ENCODE measurements at places on chromosomes 5 and 9.

DNA sequence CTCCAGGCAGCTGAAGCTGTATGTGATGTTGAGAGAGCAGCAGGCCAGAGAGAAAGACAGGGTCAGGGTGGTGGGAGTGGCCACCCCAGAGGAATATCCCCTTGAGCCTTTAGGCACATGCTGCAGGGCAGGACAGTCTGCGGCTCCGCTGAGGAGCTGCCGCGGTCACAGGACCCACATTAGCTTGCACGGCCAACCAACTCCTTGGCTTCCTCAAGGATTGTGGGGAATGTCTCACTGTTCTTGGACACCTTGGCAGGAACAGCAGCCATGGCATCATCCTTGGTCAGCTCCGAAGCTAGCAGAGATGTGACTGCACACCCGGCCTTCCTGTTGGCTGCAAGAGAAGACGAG, 27.8 kb downstream of the PCDHGC5 start:
- DNase-seq = peak; percentile 64

GRCh38 chr9:88544245-88544644, 9.3 kb downstream of the NXNL2 start:
- no peak for DNase-seq

DNA sequence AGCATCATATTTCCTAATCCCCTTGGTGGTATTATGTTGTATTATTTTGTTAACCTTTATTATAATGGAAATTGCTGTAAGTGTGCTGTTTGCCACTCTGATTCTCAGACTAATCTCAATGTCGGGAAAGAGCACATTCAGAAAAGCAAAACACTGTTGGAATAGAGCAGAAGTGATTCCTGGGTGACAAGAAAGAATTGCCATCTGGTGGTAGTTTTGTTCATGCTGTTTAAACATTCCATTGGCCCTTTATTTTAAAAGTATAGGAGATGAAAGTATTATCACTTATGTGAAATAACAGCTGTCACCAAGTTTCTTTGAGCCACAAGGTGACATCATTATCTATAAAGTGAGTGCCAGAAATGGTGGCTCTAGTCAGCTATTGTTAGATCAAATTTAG, 301.3 kb upstream of the SGCD start:
- no peak for DNase-seq

DNA sequence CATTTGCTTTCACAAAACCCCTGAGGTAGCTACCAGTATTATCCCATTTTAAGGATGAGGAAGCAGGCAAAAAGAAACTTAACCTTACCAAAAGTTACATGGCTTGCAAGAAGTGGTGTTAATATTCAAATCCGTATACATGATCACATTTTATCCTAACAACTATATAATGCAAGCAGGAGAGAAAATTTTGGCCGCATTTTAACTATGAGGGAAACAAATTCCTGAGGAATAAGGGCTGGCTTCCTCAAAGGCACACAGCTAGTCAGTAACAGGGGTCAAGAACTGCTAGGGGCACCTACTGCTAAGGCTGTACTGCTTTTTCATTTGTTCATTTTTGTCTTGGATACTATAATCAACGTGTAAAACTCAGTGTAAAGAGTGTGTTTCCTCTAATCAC, 81.0 kb downstream of the LHFPL2 start:
- no peak for DNase-seq

GRCh38 chr5:158589939-158590338, 509.8 kb downstream of the EBF1 start:
- DNase-seq = no peak

- peak; percentile 84 for DNase-seq
Observed at GRCh38 chr9:122370869-122371755, at the start of gene PTGS1. TSS of gene PTGS1 (plus strand) at chr9:122371024. CDS start at chr9:122371085, 61 bp downstream.

DNA sequence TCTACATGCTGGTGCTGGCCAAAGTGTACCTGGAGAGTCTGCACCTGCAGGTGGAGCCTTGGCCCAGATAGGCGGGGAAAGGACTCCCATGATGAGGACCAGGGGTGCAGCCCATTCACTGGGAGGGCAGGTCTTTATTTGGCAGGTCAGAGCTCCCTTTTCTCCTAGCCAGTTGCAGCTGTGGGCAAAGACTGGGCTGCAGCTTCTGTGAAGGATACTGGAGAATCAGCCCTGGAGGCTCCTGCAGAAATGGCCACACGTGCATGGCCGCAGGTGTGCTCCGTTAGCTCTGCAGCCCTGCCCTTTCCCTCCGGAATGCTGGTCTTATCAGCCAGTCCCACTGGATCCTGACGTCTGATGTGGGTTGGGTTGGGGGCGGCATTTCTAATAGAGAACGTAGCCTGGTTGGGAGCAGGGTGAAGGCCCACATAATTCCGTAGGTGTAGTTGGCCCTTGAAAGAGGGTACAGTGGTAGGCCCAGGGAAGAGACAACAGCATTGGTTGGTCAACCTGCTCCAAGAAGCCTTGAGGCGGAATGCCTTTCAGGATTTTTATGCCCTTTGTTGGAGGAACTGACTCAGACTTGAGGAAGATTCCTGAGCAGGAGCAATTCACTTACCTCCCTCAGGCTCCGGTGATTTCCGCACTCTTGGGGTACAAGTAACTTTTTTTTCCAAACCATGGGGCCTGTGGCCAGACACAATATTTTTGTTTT, 22.0 kb upstream of the TIFAB start:
- no peak for DNase-seq

DNA sequence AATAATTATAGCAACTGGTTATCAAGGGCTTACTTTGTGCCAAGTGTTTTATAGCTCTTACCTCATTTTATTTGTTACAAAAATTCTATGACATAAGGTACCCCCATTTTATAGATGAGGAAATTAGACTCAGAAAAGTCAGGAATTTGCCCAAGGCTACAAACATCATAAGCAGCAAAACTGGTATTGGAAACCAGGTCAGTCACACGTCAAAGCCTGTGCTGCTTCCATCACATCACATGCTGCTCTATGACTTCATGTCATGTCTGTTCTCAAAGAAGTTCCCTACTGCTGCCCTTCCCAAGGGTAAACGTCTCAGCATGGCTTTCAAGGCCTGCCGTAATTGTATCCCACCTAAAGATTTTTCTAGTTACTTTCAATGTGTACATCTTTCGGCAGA, 6.9 kb upstream of the KIF2A start:
- DNase-seq = no peak

DNA sequence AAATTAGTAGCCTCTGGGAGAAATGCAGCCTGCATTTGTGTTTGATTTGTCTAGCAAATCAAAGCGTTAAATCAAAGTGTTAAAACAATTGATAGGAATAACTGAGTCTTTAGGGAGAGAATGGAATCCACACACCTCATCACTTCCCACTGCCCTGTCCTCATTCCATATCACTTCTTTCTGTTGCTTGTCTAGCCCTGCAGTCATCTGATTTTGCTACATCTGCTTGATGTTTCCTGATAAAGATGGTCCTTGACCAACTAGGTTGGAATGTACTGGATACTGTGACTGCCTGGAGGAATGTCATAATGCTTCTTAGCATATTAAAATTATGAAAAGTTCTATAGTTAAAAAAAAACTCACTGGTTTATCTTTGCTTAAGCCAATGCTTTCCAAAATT, 119.9 kb downstream of the DOCK2 start:
- peak; percentile 58 for DNase-seq

DNA sequence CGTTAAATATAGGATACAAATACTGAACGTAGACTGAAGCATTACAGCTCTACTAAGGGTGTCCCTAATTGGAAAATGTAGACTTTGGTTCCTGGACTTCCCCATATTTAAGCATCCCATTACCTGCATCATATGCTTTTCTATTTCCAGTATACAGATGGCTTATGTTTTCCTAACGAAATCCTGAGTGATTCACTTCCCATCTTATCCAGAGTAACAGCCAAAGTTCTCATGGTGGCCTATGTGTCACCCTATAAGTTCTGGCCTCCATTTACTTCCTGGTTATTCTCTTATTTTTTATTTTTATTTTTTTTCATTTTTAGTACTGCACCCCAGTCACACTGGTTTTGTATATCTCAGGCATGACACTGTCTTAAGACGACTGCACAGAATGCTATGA, 552.3 kb downstream of the PRDM9 start:
- no peak for DNase-seq

- no peak for DNase-seq
Observed at GRCh38 chr5:27034565-27034964, 3.8 kb downstream of the CDH9 start.

- peak; percentile 71 for DNase-seq
Observed at GRCh38 chr5:177491429-177491945, 5.9 kb downstream of the PDLIM7 start.

DNA sequence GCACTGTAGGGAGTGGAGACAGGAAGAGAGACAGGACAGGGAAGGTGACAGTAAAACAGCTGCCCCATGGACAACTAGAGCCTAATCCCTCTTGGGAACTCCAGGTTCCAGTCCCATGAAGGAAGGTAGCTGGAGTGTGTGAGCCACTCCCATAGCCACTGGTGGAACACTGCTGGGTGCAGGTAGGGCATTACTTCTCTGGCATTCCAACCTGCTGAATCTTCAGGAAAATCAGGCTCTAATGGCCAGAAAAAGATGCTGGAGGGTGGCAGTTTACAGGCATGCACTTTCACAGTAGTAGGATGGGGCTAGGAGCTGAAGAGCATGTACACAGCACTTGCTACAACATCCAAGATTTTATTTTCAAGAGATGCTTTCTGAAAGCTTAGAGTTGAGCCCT, 259.4 kb downstream of the AUH start:
- no peak for DNase-seq

DNA sequence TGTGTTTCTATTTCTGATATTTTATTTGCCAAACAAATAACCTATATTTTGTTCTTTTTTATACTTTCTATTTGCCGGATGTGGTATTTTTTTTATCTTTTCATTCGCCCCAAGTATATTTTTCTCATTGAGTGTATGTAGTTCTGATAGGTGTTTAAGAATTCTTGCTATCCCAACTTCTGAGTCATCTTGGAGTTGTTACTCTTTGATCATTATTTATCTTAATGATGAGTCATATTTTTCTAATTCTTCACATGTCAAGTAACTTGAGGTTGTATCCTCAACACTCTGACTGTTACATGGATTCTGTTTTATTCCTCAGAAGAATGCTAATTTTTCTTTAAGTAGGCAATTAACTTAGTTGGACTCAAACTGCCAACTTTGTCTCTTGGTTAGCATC, 498.1 kb downstream of the TLE1 start:
- DNase-seq = no peak

- DNase-seq = no peak
Observed at GRCh38 chr5:80220245-80220897, 35.5 kb downstream of the SERINC5 start.

DNA sequence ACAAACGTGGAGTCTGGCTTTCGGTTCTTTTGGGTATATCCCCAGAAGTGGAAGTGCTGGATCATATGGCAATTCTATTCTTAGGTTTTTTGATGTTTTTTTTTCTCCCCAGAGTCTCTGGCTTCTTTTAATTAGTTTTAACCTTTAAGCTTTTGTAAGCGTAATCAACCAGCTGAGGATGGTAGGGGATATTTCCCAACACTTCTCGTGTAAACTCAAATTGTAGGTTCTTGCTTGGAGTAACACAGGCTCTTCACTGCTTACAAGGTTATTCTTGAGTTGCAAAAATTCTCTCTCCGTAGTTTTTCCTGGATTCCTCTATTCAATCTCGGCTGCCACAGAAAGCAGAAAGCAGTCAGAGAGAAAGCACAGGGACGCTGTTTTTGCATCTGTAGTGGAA, 11.9 kb downstream of the LAMC3 start:
- DNase-seq = no peak

- DNase-seq = no peak
Observed at GRCh38 chr5:173688703-173689102, 72.3 kb upstream of the BOD1 start.

GRCh38 chr5:141359790-141360426, at the start of gene PCDHGB2:
TSS of gene PCDHGB2 (plus strand) at chr5:141359994. CDS start at chr5:141360136, 142 bp downstream.
- DNase-seq = peak; percentile 45

DNA sequence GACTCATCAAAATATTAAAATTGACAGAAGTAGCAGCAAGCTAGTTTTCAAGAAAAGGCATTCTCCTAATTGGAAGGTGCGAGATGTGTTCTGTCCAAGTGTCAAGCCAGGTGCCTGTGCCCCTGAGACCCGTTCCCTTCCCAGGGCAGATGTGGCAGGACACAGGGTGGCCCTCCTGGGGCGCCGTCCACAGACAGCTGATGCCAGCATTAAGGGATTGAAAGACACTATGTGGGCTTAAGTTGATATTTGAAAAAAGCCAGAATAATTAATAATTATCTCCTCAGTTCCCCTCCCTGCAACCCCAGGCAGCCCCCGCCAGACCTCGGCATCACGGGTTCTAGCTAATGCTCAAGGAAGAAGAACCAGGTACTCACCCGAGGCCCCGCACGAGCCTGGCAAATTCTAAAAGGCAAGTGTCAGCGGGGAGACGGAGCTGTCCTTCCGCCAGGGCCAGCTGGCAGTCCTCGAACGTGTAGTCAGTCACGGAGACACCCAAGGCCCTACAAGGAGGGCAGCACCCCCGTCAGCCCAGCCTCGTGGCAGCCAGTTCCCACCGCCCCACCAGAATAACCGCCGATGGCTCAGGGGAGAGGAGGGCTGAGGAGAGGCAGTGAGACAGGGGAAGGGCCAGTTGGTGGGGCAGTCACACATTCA, 29.1 kb upstream of the SLC6A3 start:
- no peak for DNase-seq

- no peak for DNase-seq
Observed at GRCh38 chr5:142926549-142926948, 156.4 kb downstream of the ARHGAP26 start.

- no peak for DNase-seq
Observed at GRCh38 chr5:32330126-32330971, 17.6 kb upstream of the MTMR12 start.

DNA sequence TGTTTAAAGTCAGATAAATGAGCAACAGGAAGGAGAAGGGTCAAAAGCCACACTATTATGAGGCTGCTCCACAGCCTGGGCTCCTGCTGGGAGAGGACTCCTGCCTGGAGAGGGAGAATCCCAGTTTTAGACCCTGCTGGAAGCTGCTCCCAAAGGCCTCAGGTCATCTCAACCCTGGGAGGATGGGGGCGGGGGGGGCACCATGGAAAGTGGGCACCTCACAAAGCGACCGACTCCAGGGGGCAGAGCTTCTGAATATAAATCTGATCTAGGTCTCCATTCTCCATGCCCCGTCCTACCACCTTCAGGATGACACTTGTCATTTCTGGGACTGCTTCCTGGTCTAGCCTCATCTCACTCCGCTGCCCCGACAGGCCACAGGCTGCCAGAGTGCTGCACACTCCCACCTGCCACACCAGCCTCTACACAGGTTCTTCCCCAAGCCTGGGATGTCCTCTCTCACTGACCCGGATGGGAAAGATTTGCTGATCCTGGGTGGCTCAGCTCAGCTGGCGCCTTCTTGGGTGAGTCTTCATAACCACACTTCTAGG, 183.4 kb downstream of the GAPVD1 start:
- no peak for DNase-seq
